ENCODE measurements at places on chromosomes 3 and 15. TPM values are rescaled to one million over a fixed set of nuclear protein-coding genes. Genes with fewer than 3 reads are reported as not detected.

DNA sequence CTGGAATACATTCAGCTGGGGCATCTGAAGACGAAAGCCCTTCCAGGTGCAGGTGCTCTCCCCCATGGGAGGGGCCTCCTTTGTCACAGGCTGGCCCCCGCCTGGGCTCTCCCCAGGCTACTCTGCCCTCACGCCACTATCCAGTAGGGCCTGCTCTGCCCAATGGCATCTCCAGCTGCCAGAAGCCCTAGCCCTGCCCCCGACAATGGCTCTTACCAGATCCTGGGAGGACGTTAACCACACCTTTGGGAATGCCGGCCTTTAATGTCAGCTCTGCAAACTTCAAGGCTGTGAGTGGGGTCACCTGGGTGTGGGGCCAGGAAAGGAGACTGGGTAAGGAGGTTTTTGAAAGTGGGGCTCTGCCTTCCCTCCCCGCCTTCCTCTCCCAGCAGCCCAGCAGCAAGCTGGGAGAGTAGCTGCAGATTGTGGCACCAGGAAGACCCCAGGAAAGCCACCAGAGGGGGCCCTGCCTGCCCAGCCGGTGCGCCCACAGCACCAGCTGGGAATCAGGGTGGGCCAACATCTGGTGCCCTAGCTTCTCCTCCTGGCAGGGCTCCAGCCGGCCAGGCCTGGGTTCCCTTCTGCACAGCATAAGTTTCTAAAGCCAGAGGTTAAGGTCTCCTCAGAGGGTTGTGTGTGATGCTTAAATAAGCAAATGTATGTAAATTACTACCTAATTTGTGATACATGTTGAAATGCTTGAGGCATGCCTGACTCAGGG, 40.4 kb upstream of the SLC41A3 start:
- H3K4me3 ChIP-seq, result no peak overlapping the region
- no peak overlapping the region for H3K27ac ChIP-seq
- no peak for ATAC-seq
- no peaks in the 10 kb centered on the region for H3K4me1 ChIP-seq

DNA sequence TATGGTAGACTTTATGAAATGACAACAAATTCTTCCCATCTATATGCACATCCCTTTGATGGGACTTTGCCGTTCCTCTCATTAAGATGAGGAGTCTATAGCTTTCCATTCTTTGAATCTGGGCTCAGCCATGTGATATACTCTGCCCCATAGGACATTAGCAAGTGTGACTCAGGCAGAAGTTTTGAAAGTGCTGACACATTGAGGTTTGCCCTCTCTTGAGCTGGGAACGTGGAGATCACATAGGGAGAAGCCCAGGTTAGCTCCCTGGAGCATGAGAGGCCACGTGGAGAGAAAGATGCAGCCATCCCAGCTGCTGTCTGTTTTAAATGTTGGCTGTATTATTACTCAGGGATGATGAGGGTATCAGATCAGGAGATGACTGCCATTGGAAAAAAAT, 67.7 kb upstream of the OXTR start:
- H3K27ac ChIP-seq, result no peak overlapping the region
- H3K4me3 ChIP-seq, result no peak overlapping the region
- ATAC-seq, result no peak
- H3K4me1 ChIP-seq, result no peaks in the 10 kb centered on the region
- H3K36me3 ChIP-seq, result no peaks in the 10 kb centered on the region
- H3K27me3 ChIP-seq, result no peaks in the 10 kb centered on the region

DNA sequence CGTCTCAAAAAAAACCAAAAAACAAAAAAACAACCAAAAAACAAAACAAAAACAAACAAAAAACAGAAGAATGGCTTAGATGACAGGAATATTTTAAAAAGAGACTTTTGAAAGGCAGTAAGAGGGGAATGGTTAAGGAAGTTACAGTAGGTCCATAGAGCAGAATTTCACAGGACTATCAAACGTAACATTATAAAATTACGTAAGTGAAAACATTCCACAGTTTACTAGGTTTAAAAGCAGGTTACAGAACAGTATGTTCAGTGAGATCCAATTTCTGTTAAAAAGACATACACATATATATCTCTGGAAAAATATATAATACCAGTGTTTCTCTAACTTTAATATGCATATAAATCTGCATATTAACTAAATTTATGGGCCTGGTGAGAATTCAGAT, 50.2 kb upstream of the MUC13 start:
- peaks cover 58% of the 10 kb centered on the region for H3K36me3 ChIP-seq
- no peak overlapping the region for H3K4me3 ChIP-seq
- H3K4me1 ChIP-seq, result no peaks in the 10 kb centered on the region
- no peak for ATAC-seq
- H3K27ac ChIP-seq, result peak overlapping the region; percentile 56

GRCh38 chr3:94423578-94423977, 360.7 kb downstream of the NSUN3 start:
- no peaks in the 10 kb centered on the region for H3K36me3 ChIP-seq
- H3K4me1 ChIP-seq, result no peaks in the 10 kb centered on the region
- H3K27me3 ChIP-seq, result no peaks in the 10 kb centered on the region
- H3K27ac ChIP-seq, result no peak overlapping the region

DNA sequence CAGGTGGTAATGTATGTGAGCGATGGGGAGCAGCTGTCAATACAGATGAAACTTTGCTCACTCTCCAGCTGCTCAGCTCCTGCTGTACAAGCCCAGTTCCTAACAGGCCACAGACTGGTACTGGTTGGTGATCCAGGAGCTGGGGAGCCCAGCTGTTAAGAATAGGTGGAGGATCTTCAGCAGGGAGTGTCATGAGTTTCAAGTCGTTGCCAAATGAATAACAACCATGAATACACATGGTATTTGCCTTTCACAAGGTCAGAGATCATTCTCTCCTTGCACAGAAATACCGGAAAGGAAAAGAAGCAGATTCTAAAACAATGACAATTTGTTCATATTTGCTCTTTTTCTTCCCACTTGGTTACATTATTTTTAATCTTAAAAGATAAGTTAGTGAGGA, 5.1 kb downstream of the PLSCR1 start:
- no peak overlapping the region for H3K4me3 ChIP-seq
- peak overlapping the region; percentile 8 for H3K27ac ChIP-seq
- H3K27me3 ChIP-seq, result no peaks in the 10 kb centered on the region
- ATAC-seq, result no peak

DNA sequence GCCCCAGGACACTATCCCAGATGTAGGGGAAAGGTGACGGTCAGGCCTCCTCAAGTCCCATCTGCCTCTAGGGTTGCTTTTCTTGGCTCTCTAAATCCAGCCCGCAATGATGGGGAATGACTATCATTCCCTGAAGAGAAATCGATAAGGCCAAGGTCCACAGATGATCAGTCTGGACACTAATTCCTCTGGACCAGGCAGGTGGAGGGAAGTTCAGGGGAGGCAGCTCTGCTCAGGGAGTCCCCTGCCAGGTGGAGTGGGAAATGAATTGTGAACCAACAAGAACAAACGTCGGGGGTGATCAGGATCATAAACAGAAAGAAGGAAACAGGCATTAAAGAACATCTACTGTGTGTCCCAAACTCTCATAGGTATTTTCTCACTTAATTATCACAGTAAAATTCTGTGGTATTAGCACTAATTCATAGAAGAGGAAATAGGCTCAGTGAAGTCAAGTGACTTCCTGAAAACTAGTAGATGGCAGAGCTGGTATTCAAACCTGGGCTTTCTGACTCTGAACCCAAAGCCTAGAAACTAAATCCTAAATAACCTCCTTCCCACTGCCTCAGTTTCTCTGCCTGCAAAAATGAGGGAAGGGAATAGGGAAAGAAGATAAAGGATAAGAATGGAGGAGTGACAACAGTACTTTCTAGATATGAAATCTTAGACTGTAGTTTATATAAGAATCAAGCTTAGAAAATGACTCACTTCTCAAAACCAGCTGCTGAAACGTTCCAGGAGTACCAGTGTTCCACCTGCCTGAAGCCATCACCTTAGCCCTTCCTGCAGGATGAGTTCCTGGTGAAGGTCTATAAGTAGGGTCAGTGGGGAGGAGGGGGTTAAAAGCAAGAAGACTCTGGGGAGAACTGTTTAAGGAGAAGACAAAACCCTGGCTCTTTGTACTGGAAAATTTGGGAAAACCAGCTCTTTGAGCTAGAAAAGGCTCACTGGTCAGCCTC, 7.5 kb downstream of the BMF start:
- H3K36me3 ChIP-seq, result peaks cover 5% of the 10 kb centered on the region
- H3K27ac ChIP-seq, result peak overlapping the region; percentile 75
- no peak for ATAC-seq
- peaks cover 38% of the 10 kb centered on the region for H3K4me1 ChIP-seq

- ATAC-seq, result no peak
- H3K27ac ChIP-seq, result no peak overlapping the region
- H3K36me3 ChIP-seq, result no peaks in the 10 kb centered on the region
- no peaks in the 10 kb centered on the region for H3K27me3 ChIP-seq
- H3K4me1 ChIP-seq, result no peaks in the 10 kb centered on the region
Measured at GRCh38 chr3:98962189-98962930, 60.9 kb upstream of the DCBLD2 start.

DNA sequence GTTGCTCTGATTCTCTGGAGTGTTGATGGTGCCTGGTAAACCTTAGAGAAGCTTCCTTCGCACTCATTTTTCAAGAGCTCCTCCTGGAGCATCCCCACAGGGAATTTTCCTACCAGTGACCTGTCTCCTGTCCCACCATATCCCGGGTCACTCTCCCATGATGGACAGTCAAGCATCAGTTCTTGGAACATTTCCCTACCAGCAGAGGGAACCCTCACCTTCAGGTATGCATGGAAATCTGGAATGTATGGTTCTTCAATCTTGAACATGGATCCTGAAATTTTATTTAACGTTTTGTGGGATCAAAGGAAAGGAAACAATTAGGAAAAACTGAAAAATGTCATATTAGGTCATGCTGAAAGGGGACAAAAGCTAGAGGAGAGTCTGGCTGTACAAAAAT, 153.8 kb downstream of the SPATA16 start:
- no peak overlapping the region for H3K4me3 ChIP-seq
- no peaks in the 10 kb centered on the region for H3K36me3 ChIP-seq
- no peaks in the 10 kb centered on the region for H3K4me1 ChIP-seq
- H3K27me3 ChIP-seq, result no peaks in the 10 kb centered on the region
- no peak for ATAC-seq

DNA sequence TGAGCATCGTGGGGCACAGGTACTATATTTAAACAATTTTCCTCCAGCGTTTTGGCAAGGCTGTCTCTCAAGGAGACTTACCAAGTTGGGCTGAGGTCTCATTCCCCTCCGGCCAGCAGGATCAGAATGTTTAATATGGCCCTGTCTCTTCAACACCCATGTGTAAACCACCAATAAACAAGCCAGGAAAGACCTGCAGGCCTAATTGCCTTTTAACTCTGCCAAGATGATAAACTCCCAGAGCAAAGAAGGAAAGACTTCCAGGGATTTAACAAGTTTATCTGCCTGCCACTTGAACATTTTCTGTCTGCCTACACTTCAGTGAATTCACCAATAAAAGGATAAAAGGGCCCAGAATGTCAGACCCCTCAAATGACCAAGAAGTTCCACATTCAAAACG, 130.3 kb upstream of the WNT5A start:
- ATAC-seq, result no peak
- H3K4me1 ChIP-seq, result no peaks in the 10 kb centered on the region
- no peaks in the 10 kb centered on the region for H3K36me3 ChIP-seq
- H3K27ac ChIP-seq, result no peak overlapping the region
- H3K4me3 ChIP-seq, result no peak overlapping the region
- H3K27me3 ChIP-seq, result no peaks in the 10 kb centered on the region

GRCh38 chr15:88648357-88649214, 9.8 kb downstream of the ISG20 start:
- no peaks in the 10 kb centered on the region for H3K27me3 ChIP-seq
- peak overlapping the region; percentile 59 for H3K27ac ChIP-seq
- no peak overlapping the region for H3K4me3 ChIP-seq
- no peak for ATAC-seq

- no peaks in the 10 kb centered on the region for H3K36me3 ChIP-seq
- peaks cover 12% of the 10 kb centered on the region for H3K27me3 ChIP-seq
- ATAC-seq, result peak; percentile 53
- no peaks in the 10 kb centered on the region for H3K4me1 ChIP-seq
Measured at GRCh38 chr3:197394464-197395321, 96.3 kb upstream of the DLG1 start.

DNA sequence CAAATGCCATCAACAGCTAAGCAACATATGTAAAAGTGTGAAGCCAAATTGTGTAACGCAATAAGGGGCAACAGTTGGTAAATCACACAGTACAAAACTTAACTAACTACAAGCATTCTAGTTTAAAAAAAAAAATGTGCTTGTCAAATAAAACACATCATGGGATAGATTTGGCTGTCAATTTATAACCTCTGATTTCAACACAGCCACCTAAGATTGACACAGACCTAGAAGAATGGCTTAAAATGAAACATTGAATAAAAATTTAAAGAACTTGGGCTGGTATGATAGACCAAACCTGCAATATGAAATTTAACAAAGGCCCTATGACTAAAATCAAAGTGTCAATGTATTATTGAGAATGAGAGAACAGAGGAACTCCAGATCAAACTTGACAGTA, 148.4 kb downstream of the NR1I2 start:
- H3K27me3 ChIP-seq, result no peaks in the 10 kb centered on the region
- H3K27ac ChIP-seq, result no peak overlapping the region
- no peak overlapping the region for H3K4me3 ChIP-seq
- no peaks in the 10 kb centered on the region for H3K4me1 ChIP-seq
- no peaks in the 10 kb centered on the region for H3K36me3 ChIP-seq

- no peaks in the 10 kb centered on the region for H3K27me3 ChIP-seq
- peaks cover 34% of the 10 kb centered on the region for H3K4me1 ChIP-seq
- ATAC-seq, result no peak
- H3K4me3 ChIP-seq, result no peak overlapping the region
- H3K27ac ChIP-seq, result no peak overlapping the region
- H3K36me3 ChIP-seq, result no peaks in the 10 kb centered on the region
Measured at GRCh38 chr15:67152429-67152828, 87.0 kb downstream of the SMAD3 start.

GRCh38 chr3:159757341-159758060, 231.1 kb upstream of the IL12A start:
- H3K27ac ChIP-seq, result no peak overlapping the region
- peaks cover 8% of the 10 kb centered on the region for H3K4me1 ChIP-seq
- H3K36me3 ChIP-seq, result no peaks in the 10 kb centered on the region
- ATAC-seq, result no peak
- no peak overlapping the region for H3K4me3 ChIP-seq

DNA sequence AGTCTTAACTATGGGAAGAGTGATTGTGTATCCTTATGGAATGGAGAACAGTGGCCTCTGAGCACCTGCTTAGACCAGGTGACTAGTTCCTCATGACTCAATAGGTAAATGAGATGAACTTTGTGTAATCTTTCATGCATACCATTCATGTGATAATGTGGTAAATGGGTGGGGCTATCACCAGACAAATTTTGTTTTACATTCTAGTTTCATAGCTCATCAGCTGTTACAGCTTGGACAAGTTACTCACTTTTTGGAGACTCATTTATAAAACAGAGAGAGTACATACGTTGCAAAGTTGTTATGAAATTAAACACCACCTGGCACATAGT, 103.7 kb upstream of the TGFBR2 start:
- H3K4me3 ChIP-seq, result no peak overlapping the region
- no peaks in the 10 kb centered on the region for H3K4me1 ChIP-seq
- H3K27me3 ChIP-seq, result no peaks in the 10 kb centered on the region
- ATAC-seq, result no peak
- no peak overlapping the region for H3K27ac ChIP-seq

Gene KLHDC8B
- 126 TPM for total RNA-seq

Gene GOLGA8R
- total RNA-seq, result 3.2 TPM

Gene SLC26A6
- total RNA-seq, result 7.4 TPM

Gene KLF15
- 69.5 TPM for total RNA-seq

Gene SLC2A2
- not detected for total RNA-seq

Gene U2SURP
- total RNA-seq, result 111 TPM

Gene HESX1
- not detected for total RNA-seq

Gene ABI3BP
- total RNA-seq, result 59.6 TPM
